ENCODE measurements at places on chromosomes 16 and 17.

GRCh38 chr17:2223617-2223927 is 80.0 kb downstream of the SMG6 start:
- DNase-seq = no peak

- peak; percentile 19 for DNase-seq
These were observed 664 bp upstream of the NKD1 start for GRCh38 chr16:50547340-50548124.

GRCh38 chr16:88813269-88814143 is 1.8 kb upstream of the APRT start:
- no peak for DNase-seq

- no peak for DNase-seq
These were observed 5.4 kb upstream of the TOP2A start for GRCh38 chr17:40422990-40423633.

Measured in left ventricle myocardium inferior (tissue), 1 donor.